Right renal cortex interstitium (tissue), 3 donors: ENCODE measurements at places on chromosomes 12 and 14.

GRCh38 chr14:74134484-74134883, 49.7 kb downstream of the LIN52 start:
- DNase-seq = no peak

DNA sequence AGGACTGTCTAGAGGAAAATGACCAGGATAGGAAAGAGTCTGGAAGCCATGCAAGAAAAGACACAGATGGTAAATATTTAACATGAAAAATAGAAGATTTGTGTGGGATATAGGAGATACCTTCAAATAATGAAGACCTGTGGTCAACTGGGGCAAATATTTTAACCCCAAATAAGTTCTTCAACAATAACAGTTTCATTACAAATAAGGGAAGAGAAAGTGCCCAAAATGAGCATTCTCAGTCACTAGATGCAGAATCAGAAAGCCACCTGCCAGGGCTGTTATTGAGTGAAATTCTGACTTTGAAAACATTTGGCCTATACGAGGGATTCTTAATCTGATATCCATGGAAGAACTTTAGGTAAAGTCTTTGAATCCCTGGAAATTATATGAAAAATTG, 231.2 kb upstream of the PLEKHG7 start:
- DNase-seq = no peak

DNA sequence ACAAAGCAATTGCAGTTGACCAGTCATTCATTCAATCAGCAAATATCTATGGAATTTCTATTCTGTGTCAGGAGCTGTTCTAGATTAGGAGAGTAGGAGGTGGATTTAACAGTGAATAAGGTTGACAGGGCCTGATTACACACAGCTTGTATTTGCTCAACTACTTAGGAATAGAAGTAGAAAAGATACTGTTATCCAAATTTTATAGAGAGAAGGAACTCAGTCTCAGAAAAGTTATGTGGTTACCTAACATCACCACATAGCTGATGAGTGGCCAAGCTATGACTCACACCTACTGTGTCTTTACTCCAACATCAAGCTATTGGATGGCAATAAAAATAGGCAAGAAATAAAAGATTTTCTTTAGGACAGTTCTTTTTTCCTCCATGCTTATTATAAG, 374.8 kb downstream of the RMST start:
- no peak for DNase-seq

DNA sequence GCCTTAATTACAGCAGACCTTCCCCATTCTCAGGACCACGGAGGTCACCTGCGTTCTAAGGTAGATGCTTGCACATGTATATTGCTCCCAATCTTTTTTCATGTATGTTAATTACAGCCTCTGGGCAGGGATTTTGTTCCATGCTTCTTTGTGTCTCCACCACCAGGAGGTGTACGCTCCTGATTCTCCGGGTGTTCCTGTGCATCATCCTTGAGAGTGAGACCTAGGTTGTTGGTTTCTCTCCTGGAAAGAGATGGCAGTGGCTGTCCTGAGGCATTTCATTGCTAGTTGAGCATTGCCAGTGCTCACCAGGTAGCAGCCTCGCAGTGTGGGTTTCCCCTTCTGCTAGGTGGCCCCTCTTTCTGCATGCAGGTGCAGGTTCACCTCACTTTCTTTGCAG, 52.8 kb downstream of the KCNK13 start:
- DNase-seq = no peak

- DNase-seq = no peak
These were observed 158.7 kb downstream of the EGLN3 start for GRCh38 chr14:33792009-33792719.

DNA sequence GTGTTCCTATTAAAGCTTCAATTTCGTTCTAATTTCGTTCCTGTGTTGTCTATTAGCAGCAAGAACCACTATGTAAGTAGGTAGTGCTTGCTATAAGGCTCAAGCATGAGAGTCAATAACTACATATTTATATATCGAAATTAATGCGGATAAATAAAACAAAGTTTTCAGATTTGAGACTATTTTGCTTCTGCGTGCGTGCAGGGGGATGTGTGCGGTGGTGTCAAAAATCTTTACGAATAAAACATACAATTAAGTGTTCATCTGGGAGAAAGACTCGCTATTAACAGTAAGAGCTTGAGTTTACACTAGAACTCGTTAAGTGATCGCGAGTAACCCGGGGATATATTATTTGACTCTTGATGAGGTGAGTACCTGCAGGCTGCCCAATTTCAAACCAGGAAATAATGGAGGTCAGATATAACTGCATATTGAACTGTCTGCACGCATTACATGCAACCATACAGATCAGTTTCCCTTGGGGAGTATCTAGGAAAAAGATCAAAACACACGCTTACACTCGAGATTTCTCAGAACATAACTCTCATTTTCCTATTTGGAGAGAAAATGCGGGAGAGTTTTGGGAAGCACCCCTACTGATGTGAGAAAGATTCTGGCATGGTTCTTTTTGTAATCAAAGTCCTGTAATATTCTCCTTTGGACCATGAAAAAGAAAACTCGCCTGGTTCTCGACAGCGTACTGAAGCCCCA, 813 bp downstream of the TWF1 start:
- peak; percentile 24 for DNase-seq

GRCh38 chr12:102730996-102731395, 186.0 kb downstream of the PAH start:
- DNase-seq = no peak

- DNase-seq = no peak
These were observed 40.2 kb upstream of the ATP2B1 start for GRCh38 chr12:89748791-89749190.

DNA sequence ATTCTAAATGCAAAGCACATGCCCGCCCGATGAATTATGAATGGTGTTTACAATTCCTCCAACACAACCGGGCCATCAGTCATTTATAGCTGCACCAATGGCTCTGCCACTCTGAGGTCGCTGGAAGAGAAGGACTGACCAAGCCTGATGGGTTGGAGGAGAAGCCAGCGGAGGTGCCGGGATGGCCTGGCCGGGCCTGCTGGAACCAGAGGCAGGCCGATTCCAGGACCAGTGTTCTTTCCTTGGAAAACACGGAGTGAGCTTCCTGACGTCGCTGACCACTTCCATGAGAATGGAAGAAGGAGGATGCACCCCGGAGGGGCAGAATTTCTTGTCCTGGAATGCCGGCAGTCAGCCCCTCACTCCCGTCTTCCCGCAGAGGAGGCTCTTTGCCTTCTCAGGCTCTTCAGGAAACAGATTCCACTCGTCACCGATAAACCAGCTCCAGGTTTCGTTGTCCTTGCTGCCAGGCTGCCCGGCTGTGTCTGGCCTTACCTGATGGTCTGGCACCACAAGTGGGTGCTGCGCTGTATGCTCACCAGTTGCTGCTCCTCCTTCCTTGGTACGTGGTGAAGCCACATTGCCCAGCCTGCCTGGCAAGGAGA, 358.5 kb upstream of the SFSWAP start:
- DNase-seq = no peak

DNA sequence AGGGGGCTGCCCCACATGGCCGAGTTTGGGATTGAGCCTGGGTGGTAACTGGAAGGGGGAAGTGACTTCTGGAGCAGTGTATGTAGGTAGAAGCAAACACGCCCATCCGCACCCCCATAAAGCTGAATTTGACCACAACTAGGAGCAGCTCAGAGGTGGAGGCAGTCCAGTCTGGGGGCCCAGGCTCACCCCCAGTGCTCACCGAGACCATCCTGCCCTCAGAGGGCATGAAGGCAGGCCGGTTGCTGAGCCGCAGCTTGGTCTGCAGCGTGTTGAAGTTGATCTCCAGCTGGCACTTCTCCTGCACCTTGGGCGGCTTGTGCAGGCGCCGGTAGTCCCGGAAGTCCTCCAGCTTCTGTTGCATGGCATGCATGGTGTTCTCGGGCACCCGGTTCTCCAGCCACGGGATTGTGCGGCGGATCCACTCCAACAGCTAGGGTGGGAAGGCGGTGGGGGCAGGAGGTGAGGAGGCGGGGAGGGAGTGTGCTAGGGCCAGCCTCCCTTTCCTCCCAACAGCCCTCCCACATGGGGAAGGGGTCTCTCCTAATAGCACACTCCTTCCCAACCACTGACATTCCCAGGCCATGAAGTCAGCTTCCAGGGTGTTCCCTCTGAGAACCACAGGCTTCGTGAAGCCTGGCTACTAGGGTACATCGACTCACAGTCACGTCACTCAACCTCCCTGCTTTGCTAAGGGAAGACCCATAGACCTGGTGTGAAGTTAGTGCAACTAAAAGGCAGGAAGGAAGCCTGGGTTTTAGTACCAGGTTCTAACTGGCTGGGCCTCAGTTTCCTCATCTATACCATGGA, 87.0 kb downstream of the ACTN1 start:
- DNase-seq = no peak

GRCh38 chr14:48983351-48983888, 602.8 kb downstream of the RPS29 start:
- DNase-seq = no peak

- no peak for DNase-seq
These were observed 4.0 kb upstream of the CRIP2 start for GRCh38 chr14:105470350-105471296.

DNA sequence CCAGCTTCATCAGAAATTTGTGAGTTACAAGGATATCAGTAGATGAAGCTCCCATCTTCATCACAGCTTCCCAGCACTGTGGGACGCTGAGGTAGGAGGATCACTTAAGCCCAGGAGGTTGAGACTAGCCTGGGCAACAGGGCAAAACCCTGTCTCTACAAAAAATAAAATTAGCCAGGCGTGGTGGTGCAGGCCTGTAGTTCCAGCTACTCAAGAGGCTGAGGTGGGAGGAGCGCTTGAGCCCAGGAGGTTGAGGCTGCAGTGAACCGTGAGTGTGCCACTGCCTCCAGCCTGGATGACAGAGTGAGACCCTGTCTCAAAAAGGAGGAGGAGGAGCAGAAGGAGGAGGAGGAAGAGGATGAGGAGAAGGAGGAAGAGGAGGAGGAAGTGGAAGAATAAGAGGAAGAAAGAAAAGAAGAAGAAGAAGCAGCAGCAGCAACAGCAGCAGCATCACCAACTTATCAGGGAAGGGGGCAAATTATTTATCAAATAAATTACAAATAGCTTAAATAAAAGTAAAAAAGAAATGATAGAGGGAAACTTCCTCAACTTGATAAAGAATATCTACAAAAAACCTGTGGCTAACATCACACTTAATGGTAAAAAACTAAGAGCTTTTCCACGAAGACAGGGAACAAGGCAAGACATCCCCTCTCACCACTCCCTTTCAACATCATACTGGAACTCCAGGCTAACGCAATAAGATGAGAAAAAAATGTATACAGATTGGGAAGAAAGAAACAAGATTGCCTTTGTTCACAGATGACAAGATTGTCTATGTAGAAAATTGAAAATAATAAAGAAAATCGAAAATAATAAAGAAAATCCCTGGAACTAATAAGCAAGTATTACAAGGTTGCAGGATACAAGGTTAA, 69.6 kb downstream of the NINJ2 start:
- DNase-seq = no peak

GRCh38 chr14:99790978-99791376, 2.2 kb upstream of the EML1 start:
- DNase-seq = no peak

GRCh38 chr12:47742253-47742825, 16.3 kb downstream of the RAPGEF3 start:
- no peak for DNase-seq

DNA sequence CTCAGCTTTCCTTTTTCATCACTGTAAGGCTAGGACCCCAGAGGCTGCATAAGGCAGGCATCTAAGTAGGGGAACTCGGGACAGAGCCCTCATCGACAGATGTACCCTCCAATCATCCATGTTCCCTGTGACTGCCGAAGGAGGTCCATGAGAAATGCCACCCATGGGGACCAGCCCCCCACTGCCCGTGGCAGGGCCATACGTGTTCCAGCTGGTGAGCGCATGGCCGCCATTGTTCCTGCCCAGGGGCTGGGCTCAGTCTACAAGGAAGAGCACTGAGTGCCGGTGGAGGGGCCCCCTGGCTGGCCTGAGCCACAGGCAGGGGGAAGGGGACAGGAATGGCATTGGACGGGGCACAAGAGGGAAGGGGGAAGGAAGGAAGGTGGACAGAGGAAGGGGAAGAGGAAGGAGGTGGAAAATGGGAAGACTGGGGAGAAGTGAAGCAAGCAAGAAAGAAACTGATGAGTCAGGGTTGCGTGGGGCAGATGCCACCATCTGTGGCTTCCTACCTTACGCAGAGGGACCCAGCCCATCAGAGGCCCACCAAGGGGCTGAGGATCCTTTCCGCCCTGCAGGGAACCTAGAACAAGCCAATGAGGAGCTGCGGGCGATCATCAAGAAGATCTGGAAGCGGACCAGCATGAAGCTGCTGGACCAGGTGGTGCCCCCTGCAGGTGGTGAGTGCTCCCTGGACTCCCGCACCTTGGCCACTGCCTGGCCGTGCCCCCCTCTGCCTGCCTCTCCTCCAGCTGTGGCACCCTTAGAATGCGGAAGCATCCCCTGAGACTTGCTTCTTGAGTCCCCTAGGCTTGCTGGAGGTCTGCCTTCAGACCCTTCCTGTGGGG, 120.6 kb upstream of the FKBP4 start:
- DNase-seq = no peak

DNA sequence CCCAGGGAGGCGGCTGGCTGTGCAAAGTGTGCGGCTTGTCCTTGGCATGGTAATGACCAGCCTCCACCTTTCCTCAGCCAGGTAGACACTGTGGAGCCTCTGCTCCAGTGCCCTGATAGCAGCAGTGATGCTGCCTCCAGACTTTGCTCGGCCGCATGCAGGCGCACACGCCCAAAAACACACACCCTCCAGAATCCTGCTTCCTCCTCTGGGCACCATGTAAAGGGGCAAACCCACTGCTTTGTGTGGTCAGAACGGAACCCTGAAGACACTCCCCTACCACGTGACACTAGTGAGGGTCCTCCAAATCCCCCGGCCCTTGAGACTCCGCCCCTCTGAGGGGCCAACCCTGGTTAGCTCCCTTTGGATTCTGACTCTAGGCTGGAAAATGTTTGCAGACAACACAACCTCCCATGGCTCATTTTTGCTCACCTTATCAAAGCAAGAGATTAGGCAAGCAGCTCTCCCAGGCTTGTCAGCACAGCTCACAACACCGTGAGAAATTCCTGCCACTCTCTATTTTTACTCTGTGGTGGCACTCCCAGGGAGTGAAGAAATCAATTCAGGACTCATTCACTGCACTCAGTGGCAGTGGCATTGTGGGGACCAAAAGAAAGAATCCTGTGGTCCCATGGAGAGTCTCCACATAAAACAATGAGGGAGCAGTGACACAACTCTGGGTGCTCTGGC, 4.5 kb downstream of the KRT77 start:
- no peak for DNase-seq

DNA sequence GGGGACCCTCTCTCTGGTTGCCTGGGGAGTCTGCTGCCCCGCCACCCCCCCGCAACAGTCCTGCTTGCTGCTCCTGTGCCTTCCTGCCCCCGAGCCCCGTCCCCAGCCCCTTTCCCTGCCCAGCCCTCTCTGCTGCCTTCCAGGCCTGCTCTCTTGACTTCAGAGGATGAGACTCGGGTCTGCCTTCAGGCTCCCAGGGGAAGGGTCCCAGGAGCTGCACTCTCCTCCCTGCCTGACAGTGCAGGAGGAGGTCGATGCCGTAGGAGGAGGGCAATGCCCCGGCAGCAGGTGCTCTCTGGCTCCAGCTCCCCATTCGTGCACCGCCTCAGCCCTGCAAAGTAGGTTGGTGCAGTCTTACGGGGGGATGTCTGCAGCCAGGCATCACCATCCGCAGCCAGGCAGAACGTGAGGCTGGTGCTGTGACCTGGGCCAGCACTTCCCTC, 185.1 kb upstream of the C14orf180 start:
- no peak for DNase-seq

- DNase-seq = peak; percentile 57
These were observed 568 bp downstream of the PPM1A start for GRCh38 chr14:60249321-60250256.

- no peak for DNase-seq
These were observed 52.7 kb downstream of the NFKBIA start for GRCh38 chr14:35351897-35352273.
